ENCODE measurements at places on chromosomes 12 and 14.

GRCh38 chr14:37437490-37437889 is 157.6 kb downstream of the FOXA1 start:
- no peak for DNase-seq

GRCh38 chr12:101490286-101490920 is 15.3 kb downstream of the SPIC start:
- no peak for DNase-seq

DNA sequence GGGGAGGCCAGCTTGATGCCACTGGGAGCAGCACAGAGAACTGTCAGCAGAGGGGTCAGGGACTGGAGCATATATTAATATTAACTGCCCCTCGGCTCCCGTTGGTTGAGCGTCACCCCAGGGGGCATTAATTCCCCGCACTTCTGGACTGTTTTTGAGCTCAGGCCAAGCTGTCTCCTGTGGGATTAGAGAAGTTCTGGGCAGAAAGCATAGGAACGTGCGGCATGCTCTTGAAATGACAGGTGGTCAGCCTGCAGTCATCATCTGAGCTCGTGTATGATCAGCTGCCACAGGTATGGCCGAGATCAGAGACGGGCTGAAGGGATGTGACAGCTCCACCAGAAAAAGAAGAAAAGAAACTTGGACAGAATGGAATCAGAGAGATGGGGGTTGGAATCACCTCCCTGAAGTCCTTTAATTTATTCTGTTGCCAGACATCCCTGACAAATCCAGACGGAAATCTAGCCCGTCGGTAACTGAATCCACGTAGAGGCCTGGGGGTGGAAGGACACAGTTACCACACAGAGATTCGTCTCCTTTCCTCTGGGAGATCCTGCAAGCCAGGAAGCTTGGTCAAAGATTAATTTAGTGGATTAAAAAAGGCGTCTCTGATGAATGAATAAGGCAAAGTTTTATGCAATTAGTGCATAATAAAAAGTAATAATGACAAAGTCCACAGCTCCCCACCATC is 23.6 kb downstream of the NR1H4 start:
- DNase-seq = no peak

- DNase-seq = no peak
Measured at GRCh38 chr14:34403646-34404045, 58.4 kb downstream of the SPTSSA start.

- no peak for DNase-seq
Measured at GRCh38 chr14:61438036-61438435, 116.7 kb downstream of the PRKCH start.

DNA sequence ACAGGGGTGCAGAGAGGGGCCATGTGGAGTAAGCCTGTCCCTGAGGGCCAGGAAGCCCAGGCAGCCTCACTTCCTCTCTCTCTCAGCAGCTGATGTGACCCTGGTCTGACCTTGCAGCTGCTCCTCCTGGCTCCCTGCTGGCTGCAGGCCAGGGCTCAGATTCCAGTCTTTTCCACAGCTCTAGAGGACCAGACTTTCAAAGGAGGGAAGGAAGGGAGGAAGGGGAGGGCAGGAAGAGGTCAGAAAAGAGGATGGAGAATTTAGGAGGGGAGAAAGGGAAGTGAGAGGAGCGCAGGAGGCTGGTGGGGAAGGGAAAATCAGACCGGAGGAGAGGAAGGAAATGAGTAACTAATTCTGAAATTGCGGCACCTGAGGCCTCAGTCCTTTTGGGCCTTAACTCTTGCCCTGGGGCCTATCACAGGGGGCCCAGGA is 40.9 kb upstream of the VASH1 start:
- no peak for DNase-seq

DNA sequence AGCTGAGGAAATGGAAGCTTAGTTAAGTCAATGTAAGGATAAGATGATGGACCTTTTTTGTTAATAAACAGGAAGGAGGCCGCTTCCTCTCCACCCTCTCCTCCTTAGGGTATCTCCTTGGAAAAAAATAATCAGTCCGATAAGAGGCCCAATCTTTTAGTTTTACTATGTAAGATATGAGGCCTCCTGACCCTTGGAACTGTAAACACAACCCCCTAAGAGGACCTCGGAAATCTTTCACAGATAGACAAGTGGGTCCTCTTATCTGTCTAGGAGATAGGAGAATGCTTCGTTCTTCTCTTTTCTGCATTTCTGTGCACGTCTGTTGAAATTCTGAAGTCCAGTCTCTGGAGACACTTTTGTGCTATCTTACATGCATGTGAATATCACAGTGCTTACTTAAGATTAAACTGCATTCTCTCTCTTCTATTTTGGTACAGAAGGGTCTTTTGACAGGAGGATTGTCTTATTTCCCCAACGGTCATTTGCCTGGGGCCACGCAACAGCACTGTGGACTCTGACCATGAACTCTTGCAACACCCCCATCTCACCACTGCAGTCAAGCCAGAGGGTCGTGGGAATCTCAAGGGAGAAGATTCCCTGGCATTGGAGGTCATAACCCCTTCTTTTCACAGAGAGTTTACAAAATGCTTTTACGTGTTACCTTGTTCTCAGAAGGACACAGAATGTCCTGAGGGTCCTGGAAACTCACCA is 313.0 kb upstream of the RTL1 start:
- DNase-seq = no peak

- no peak for DNase-seq
Measured at GRCh38 chr14:72528863-72529175, 365.1 kb downstream of the DPF3 start.

DNA sequence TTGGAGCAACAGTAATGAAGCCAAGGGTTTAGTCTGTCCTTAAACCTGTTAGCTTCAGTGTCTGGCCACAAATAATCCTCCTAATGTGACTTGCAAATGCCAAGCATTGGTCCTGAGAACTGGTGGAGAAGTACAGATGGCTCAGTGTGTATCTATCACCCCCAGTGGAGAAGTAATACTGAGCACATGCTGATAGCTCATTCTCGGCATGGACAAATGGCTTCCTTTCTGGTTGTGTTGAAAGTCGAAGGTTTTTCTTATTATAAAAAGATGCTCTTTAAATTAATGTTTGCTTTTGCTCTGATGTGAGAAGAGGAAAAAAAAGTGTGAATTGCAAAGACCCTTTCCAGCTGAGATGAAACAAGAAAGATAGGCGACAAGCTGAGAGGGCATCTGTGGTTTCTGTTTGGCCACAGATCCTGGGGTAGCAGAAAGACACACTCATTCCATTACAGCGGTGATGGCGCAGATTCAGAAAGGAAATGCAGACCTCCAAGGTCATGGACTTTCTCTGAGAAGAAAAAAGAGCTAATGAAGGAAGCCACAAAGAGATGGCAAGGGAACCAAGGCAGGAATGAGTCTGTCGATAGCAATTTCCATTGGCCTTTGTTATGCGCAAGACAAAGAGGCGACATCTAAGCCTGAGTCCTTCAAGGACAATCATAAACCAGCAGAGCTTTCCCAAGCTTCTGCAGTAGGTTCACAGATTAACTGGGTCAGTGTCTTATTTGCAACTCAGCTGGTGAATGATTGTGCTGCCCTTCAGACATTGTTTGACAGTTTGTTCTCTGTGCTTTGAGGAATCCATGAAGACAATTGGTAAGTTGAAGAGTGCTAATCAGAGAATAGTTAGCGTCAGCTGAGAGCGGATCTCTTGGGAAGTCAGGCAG is 155.5 kb upstream of the RGS6 start:
- no peak for DNase-seq

- DNase-seq = no peak
Measured at GRCh38 chr14:85254711-85255110, 275.2 kb upstream of the FLRT2 start.

DNA sequence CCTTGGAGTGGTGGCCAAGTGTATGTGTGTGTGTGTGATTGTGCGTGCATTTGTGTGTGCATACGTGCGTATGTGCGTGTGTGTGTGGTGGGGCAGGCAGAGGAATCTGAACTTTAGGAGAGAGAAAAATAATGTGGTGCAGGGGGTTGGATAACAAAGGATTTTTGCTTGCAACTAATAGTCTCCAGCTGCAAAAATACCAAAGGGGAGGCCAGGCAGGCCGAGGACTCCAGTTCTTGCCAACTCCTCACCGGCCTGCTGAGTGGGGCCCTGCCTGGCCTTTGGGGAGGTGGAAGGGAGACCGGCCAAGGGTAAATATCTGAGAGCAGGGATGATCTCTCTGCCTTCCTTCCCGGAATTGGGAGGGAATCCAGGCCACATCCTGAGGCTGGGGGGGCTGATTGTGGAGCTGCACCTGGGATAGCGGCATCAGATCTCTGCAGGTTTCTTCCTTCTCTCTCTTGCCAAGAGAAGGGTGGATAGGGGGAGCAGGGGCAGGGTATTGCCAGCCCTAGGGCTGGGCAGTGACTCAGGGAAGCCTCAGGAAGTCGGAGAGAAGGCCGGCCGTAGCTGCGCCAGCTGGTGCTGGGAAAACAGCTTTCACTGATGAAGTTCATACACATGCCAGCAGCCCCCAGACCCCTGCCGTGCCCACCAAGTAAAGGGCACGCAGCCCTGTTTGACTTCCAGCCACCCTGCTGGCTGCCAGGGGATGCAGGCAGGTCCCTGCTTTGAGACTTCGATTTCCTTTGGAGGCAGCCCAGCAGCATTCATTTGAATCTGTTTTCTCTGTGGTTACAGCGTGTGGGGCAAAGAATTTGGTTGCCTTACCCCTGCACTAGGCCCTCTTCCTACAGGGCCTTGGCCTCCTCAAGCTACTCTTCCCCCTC is 4.6 kb upstream of the LRP1-AS start:
- no peak for DNase-seq

DNA sequence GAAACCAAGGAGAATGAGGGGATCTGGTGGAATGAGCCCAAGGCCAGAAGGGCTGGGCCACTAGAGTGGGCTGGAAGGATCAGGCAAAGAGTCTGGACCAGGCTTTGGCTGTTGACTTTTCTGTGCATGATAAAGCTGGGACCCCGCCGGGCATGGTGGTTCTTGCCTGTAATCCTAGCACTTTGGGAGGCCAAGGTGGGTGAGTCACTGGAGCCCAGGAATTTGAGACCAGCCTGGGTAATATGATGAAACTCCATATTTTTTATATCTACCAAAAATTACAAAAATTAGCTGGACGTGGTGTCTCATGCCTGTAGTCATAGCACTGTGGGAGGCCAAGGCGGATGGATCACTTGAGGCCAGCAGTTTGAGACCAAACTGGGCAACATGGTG is 393 bp upstream of the KLHL33 start:
- DNase-seq = no peak

Data from stimulated activated CD4-positive, alpha-beta T cell treated with anti-CD3 and anti-CD28 coated beads, Interleukin-12 subunit alpha, Interleukin-12 subunit beta, amount 100 ng/mL, for 24 hours (primary cell).